ENCODE measurements at places on chromosomes 7 and 10. TPM values are rescaled to one million over a fixed set of nuclear protein-coding genes. Genes with fewer than 3 reads are reported as not detected.

Gene PNLIP
- total RNA-seq, result not detected

Gene NUB1
- total RNA-seq, result 55.2 TPM

GRCh38 chr10:88194041-88194887 is 330.8 kb downstream of the PTEN start:
- DNase-seq, result no peak

DNA sequence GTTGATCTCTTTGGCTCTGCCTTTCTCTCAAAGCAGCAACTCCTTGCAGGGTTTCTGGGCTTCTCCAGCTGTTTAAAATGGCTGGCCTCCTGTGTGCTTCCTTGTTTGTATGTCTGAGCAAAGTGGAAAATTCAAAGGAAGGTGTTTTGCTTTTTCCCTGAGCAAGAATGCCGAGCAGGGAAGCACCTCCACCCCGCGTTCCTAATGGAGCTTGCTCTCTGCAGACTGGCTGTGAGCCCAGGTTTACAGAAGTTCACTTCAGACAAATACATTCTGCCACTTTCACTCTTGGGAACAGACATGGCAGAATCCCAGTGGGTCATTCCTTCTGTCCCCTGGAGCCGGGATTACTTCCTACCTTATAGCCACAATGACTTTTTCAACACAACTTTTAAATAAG is 181.8 kb upstream of the AGK start:
- DNase-seq, result no peak

- no peak for DNase-seq
These were observed 92.8 kb upstream of the PAX2 start for GRCh38 chr10:100652406-100653135.
